ENCODE measurements at places on chromosomes 6 and 20.

DNA sequence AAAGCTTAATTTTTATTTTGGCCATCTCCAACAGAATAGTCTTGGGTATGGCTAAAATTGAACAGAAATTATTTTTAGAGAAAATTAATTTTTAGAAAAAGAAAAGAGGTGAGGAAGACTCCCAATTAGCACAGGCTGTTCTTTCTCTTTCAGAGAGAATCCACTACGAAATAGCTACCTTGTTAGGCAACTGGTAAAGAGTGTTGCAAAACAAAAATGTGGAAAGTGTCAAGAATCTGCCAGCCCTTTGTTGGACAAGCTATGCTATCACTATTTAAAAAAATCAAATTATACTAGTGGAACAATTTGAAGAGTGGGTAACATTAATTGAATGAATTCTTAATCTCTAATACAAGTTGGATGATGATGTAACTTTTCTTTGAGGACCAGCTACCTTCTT lies 19.2 kb upstream of the ZSCAN9 start:
- no peak for DNase-seq

GRCh38 chr20:39960522-39961428 lies 728.3 kb downstream of the MAFB start:
- DNase-seq: no peak

DNA sequence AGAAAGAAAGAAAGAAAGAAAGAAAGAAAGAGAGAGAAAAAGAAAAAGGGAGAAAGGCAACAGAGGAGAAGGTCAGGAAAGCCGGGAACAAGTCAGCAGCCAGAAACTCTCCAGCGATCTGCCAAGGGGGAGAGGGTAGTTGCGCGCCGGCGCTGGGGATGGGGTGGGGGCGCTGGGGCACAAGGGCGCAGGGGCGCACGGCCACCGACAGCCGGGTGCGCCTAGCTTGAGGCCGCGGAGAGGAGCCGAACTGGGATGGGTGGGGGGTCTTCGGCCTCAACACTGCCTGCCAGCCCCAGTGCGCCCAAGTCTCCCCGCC lies 533 bp upstream of the RSPO3 start:
- no peak for DNase-seq

DNA sequence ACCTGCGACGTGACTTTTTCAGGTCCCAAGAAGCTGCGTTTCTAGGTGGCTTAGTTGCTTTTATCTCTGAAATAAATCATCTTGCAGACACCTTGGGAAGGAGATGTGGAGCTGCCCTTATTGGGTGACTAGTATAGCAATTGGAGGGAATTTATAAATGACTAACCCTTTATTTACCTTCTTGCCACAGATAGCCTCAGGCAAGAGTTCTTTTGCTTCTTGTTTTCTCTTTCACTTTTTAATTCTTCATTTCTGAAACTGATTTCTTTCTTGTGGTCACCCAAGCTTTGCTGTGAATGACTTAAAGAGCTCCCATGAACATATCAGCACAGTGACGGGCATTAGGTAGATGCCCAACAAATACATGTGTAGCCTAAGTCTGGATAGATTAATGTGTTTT lies 3.0 kb downstream of the ADGRF4 start:
- DNase-seq: no peak

DNA sequence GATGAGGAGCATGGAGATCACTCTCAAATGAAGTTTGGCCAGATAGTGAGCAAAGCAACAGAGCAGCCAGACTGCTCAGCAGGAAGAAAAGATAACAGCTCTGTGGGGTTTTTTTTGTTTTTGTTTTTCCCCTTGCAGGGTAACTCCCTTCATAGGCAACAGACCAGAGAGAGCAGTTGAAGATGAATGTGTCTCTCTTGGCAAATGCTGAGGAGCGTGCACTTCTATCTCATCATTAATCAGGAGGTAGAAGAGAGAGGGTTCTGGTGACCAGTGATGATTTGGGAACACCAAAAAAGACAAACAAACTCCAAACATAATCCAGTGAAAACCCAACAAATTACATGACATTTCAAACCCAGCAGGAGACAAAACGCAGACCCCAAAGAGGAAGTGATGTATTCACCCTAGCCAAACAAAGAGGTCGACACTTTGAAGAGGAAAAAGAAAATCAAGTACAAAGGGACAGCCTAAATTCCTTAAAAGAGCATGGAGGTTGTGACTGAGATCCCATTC lies 66.2 kb upstream of the RREB1 start:
- DNase-seq: no peak

GRCh38 chr6:49662892-49663261 lies 26.2 kb upstream of the RHAG start:
- no peak for DNase-seq

- DNase-seq: no peak
Measured at GRCh38 chr20:9923648-9924047, 84.8 kb upstream of the PAK5 start.

DNA sequence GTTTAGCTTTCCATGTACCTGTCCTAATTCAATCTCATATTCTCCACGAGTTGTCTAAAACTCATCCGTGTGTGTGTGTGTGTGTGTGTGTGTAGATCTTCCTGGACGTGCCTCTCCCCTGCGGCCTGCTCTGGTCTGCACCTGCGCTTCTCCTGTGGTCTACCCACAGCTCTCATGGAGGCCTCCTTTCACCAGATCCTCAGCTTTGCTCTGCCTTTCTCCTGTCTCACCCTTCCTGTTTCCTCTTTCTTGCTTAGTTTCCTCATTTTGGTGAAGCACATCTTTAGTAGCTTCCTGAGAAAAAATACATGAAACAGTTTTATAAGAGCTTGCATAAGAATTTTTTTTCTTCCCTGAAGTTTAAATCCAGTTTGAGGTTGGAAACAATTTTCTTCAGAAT lies 18.1 kb downstream of the SLX4IP start:
- DNase-seq: no peak

DNA sequence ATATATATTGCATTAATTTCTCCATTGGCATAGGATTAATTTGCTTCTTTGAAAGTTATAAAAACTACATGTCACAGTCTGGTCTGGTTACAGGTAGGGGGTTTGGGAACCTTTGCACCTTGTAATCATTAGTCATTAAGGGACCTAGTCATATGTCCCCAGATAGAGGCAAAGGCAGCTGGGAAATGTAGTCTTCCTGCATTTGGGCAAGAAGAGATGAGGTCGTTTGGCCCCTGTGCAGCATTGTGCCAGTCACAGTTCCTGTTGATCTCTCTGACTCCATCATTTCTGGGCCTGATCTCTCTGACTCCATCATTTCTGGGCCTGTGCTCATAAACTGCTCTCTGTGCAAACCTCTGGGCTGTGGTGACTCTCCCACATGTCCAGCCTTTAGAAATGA lies 73.2 kb downstream of the BCKDHB start:
- no peak for DNase-seq

- DNase-seq: no peak
Measured at GRCh38 chr6:24768361-24768760, 6.4 kb upstream of the GMNN start.

- DNase-seq: peak; percentile 54
Measured at GRCh38 chr6:157823528-157824370, 703 bp downstream of the SNX9 start.

- DNase-seq: no peak
Measured at GRCh38 chr6:102075539-102075938, 682.0 kb downstream of the GRIK2 start.

DNA sequence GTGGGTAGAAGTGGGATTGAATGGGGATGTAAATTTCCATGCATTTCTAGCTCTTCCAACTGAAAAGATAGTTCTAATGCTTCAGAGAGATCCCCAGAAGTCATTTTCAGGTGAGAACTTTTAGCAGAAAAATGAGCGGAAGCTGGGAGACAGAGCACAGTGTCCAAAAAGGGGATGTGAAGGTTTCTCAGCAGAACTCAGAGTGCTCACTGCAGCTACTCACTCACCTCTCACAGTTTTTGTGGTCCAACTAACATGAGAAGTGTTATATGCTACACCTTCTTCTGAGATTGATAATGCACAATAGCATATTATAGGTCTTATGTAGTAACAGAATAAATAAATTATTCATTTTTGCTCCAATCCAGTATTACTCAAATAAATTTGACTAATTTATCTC lies 519.2 kb upstream of the HS3ST5 start:
- no peak for DNase-seq

DNA sequence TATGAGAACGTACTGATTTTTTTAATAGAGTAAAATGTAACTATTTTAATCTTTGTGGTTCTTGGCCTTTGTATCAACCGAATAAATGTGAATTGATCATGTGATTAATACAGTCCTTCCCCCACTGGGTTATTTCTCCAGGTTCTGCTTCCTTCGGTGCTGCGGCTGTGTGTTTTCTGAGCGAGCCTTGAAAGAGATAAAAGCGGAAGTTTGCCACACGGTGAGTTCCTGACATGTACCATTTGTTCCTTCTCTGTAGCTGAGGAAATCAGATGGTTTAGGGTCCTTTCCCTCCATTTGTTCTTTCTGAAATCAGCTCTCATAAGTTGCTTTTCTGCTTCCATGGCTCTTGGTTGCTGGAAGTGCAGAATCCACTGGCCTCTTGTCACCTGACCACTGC lies 15.5 kb downstream of the RTF2 start:
- no peak for DNase-seq
